ENCODE measurements at places on chromosomes 3 and 15.
A peak's percentile ranks its signal among the peaks of the same experiment; 100 is the strongest.

GRCh38 chr15:50068016-50068415 is 51.0 kb downstream of the ATP8B4 start:
- DNase-seq, result no peak

- DNase-seq, result no peak
These were observed 76.5 kb upstream of the ALDH1A3 start for GRCh38 chr15:100803171-100803440.

DNA sequence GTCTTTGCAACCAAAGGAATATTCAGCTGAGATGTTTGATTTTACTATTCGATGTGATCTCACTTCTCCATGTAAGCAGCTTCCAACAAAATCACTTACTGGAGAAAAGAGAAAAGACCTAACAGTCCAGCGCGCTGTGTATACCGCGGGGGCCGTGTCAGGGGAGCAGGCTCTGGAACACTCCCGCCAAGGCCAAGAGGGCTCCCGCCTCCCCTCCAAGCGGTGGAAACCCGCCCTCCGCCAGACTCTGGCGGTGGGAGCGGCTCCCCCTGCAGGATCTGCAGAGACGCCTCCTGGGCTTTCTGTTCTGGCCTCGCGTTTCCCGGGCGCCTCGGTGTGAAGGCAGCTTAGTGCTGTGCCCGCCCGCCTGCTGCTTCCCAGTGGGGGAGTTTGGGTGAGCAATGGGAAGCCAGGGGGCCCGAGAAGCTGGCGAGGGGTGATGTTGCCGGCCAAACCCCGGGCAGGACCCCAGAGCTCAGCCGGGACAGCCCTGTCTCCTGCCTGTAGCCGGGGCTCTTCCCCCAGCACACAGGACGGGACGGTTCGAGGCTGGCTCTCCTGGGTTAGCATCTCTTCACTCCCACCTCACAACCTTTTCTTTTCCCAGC is 36.3 kb downstream of the CHST14 start:
- DNase-seq, result peak; percentile 57

DNA sequence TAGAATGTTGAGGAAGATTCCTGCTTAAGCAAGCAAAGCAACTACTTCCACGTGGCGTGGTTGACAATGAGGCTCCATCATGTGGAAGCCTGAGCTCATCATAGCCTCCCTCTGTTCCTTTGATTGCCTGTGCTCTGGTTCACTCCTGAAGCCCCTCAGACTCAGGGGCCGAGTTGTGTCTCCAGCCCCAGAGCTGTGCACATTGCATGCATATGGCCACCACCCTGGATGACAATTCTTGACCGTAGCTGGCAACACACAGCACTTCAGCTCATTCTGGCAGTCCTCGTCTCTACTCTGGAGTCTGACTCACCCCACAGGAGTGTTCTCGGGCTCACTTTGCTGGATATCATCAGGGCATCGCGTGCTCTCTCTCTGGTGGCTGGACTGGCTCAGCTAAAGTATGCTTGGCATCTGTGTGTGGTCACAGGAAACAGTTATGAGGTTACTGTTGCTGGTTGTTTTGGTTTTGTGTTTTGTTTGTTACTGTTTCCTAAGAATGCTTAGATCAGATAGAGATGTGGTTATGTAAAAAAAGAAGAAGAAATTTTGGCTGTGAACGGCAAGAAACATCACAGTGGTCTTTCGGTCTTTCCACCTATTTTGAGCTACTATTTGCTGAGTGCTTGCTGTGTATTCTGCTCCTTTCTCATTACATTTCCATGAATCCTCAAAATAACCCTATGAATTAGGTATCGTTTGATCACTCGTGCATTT is 41.6 kb upstream of the MRPS22 start:
- no peak for DNase-seq

DNA sequence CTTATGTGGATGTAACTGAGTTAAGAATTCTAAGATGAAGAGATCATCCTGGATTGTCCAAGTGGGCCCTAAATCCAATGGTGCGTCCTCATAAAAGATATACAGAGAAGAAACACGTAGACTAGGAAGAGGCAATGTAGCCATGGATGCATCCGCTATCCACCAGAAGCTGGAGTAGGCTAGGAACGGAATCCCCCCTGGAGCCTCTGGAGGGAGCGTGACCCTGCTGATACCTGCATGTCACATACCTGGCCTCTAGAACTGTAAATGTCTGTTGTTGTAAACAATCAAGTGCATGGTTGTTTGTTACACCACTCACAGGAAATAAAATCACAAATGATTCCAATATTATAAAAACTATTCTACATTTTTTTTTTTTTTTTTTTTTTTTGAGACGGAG is 254.5 kb upstream of the RORA start:
- DNase-seq, result no peak

DNA sequence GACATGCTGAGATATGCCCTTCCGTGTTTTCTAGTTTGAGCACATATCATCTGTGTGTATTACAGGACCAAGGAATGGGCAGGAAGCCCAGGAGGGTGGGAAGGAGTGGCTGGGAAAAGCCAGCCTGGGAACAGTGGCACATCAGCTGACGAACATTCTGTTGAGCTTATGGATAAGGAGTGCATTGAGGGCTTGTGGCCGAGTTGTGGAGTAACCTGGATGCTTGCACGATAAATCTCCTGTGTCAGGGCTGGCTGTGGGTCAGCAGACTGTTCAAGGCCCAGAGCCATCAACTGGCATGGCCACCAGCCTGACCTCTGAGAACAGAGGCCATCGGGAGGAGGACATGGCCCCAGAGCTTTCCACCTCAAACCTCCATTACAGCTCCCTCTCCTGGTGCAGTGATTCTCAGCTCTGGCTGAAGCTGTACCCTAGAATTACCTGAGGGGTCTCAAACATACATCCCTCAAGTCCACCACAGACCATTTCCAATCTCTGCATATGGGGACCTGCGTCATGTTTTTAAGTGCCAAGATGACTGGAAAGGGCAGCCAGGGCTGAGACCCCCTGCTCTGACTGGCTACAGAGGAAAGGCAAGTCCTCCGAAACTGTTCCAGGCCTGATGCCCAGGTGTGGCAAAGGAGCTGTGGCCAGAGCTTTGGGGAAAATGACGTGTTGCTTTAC is 4.8 kb upstream of the VILL start:
- DNase-seq, result no peak

- no peak for DNase-seq
These were observed 44.5 kb downstream of the ANAPC13 start for GRCh38 chr3:134441321-134441720.

DNA sequence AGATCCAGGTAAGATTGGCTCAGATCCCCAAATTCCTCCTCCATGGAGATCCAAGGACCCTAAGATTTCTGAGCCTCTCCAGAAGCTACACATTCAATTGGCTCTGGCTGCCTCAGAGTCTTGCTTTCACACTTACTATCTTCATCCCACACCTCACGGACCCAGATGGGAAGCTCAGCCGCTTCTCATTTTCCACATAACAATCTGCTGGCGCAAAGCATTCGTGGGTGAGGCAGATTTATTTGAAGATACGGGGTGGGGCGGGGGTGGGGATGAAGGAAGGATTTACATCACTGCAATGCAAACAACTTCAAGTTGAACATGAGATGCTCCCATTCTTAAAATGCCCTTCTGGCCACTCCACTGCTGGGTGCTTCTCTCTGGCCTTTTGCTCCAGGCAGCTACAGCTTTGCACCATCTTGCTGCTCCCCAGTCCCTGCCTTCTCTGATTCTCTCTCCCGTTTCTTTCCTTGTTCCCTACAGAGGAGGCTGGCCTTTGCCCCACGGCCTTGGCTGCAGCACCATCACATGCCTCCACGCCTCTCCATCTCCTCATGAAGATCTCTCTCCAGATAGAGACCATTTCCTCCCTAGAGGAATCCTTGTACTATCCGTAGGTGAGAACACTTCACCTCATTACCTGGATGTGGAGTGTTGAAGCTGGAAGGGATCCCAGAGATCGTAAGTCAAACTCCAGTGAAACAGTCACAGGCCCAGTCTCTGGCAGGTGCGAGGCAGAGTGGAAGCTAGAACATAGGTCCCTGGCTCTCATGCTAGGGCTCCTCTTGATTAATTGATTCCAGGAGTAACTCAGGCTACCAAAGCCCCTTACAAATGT is 175.9 kb downstream of the RPLP1 start:
- no peak for DNase-seq

DNA sequence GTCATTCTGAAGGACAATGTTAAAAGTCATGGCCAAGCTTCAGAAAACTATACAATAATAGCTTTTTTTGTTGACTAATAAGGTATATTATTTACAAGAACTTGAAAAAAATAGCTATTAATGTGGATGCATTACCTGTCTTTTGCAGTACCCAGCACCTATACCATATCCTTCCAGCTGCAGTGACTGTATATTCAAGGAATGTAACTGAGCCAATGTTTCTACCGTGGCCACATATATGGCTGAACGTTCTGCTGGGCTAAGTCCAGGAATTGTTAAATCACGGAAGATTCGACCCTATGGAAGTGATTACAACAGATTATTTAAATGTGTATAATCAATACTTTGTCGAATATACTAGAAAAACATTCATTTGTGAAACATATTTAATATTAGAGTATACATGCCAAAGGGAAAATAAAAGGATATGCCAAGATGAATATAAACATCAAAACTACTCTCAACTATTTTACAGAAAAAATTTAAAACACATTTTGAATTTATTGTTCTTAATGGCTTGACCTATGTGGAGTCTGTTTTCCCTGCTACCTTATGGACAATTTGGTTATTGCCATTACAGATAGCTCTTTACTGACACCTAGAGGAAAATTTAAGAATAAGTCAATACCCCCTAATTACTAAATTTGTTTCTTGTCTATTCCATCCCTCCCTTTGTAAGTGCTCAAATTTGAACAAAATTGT is 17.6 kb downstream of the ACAD11 start:
- peak; percentile 47 for DNase-seq

DNA sequence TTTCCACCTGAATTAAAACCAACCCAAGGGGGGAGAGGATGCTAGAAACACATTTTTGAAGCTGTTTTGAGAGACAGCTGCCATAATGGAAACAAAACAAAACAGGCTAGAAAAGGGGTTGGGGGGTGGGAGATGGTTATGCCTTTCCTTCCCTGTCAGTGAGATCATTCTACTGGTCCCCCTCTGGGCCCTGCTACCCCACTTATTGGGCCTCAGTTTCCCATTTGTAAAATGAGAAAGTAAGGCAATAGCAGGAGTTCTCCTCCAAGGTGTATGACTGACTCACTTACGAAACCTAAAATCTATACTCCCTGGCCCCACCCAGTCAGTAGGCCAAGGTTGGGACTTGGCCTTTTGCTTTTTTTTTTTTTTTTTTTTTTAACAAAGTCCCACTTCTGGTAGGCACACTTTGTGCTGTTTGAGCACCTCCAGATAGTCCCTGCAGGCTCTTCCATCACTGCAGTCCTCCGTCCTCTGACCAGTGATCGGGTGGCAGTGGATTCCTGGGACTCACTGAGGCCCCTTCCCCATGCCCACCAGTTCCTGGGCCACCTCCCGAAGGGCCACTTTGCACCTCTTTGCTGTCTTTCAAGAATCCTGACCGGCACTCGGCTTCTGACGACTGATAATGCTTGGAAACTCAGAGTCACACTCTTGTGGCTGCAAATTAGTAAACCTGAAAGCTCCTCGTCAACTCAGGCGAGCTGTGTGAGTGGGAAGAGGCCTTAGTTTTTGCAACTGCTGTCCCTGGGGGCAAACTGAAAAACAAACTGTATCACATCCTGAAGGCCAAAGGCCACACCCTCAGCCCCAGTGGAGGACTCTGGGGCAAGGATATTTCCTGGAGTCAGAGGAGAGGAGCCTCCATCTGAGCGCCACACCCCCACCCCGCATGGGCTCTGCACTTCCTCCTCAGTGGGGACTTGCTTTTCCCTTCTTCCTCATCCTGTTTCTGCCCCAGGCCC is 6.7 kb upstream of the PSTPIP1 start:
- no peak for DNase-seq

DNA sequence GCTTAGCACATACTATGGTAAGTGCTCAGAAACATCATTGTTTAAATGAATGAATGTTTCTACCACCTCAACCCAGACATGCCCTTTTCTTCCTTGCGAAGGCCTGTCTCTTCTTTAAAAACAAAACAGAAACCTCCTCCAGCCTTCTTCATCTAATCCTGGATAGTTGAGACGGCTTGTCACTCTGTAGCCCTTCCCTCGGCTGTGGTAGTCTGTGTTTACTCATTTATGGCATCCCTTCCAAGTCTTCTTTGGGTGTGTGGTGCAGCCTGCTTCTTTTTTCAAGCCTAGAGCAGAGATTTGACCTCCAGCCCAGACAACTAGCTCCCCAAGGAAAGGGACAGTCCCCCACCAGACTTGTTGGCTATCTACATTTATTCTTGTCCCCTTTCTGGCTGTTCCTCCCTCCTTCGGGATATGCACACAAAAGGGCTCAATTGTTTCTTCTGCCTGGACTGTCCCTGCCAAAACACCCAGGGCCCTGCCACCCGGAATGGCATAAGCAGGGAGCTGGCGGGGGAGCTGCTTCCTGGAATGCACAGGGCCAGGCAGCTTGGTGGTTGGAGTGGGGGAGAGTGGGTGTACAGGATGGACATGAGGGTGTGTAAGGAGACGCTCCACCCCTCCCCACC is 67.8 kb downstream of the ITGA11 start:
- no peak for DNase-seq

DNA sequence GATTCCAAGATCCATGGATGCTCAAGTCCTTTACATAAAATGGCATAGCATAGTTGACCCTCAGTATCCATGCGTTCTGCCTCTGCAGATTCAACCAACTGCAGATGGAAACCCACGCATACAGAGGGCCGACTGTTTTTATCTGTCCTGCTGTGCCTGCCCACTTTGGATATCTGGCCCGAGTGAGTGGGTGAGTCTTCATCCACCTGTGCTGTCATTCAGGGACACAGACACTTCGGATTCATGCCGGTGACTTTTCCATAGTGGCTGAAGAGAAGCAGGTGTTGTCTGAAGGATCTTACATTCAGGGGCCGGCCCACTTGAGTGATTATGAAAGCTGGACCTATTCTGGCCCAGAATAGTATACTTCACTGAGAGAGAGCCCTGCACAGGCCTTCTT is 85.1 kb downstream of the RYR3 start:
- no peak for DNase-seq

DNA sequence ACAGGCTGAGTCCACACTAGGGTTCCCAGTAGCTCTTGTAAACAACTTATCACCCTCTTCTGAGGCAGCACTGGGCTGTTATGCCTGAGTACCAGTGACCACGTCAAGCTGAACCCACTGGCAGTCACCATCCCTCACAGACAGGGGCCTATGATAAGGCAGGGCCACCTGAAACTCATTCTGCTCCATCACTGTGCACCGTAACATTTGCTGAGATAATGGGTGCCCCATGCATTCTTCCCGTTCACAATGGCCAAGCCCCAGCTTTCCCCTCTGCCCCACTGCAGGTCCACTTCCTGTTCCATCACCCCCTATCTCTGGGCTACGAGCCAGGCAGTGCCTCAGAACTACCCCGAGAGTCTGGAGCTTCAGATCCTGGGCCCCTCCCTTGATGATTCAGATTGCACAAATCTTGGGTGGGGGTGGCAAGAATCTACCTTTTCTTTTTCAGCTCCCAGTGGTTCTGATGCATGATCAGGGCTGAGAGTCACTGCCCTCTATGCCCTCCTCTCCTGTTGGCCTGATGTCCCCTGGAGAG is 158.0 kb downstream of the RAB11A start:
- no peak for DNase-seq

Data from forelimb muscle (tissue), 1 donor.